ENCODE measurements at places on chromosomes 7 and 10.

DNA sequence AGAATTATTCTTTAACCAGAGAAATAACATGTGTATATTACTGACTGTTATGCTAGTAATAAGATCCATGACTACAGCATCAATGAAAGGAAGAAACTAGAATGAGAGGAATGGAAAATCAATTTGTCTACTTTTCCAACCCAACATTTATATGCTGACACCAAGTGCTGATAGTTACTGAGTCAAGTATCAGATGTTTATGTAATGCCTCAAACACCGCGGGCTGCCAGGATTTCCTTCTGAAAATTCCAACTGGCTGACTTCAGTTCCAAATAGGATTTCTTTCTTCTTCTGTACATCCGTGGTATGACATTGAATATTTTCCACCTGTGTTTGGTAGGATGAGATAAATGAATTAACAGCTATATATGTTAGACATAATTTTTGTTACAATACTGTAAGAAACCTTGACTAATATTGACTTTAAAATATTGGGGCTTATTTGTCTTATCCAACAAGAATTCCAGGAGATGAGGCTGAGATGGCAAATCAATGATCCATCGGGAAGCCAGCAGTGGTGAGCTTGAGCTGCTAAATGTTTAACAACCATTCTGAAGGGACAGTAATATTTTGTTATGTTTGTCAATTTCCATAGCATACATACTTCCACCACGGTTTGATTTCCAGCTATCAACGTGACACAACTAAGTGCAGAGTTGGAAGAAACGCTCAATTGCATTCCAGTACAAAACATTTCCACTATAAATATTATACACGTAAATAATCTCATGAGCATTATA lies 435.2 kb upstream of the AUTS2 start:
- H3K27ac ChIP-seq: no peak overlapping the region
- no peak for DNase-seq
- no peaks in the 10 kb centered on the region for H3K27me3 ChIP-seq
- no peaks in the 10 kb centered on the region for H3K4me1 ChIP-seq
- H3K36me3 ChIP-seq: no peaks in the 10 kb centered on the region

DNA sequence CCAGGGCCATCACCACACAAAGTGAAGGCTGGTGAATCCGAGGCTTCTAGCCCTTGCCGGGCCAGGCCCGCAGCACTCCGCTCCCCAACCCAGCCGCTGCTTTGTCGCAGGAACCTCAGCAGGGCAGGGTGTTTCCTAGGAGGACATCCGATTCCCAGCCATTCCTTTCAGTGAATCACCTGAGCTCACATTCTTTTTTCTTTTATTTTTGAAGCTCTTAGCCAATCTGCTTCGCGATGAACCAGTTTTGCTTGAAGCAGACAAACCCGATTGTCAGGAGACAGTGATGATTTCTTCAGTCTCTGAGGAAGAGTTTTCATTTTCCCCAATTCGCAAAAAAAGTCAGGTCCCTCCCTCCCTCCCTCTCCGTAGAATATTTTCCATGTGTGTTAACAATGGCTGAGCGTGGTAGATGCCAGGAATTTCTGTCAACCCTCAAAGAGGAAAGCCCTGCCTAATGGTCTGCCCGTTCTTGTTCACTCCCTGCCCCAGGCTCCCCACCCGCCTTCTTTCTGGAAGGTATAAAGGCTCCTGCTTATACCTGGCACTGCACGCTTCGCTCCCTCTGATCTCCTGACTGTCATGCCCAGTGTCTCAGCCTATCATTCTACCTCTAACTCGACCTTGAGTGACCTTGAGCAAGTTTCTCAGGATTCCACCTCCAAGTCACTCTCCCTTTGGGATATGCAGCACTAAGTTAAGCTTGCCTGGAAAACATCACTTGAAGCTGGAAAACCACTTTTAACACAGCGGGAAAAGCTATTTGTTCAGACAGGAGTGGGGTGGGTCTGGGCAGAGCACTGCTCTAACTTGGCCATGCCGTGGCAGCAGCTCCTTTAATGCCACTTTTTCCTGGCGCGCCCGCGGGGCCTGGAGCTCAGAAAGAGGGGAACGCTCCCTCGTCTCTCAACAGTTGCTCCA lies 35.1 kb downstream of the EGFR start:
- H3K4me3 ChIP-seq: no peak overlapping the region
- DNase-seq: no peak
- peak overlapping the region; percentile 52 for H3K27ac ChIP-seq
- peaks cover 88% of the 10 kb centered on the region for H3K4me1 ChIP-seq

GRCh38 chr7:157926521-157927150 lies 589.8 kb downstream of the DNAJB6 start:
- DNase-seq: peak; percentile 87
- H3K36me3 ChIP-seq: no peaks in the 10 kb centered on the region
- no peak overlapping the region for H3K4me3 ChIP-seq
- H3K4me1 ChIP-seq: no peaks in the 10 kb centered on the region
- no peak overlapping the region for H3K27ac ChIP-seq

GRCh38 chr7:47565640-47566250 lies 16.2 kb downstream of the TNS3 start:
- no peak overlapping the region for H3K4me3 ChIP-seq
- H3K36me3 ChIP-seq: no peaks in the 10 kb centered on the region
- no peak overlapping the region for H3K27ac ChIP-seq
- no peak for DNase-seq
- H3K4me1 ChIP-seq: peaks cover 12% of the 10 kb centered on the region
- no peaks in the 10 kb centered on the region for H3K27me3 ChIP-seq

DNA sequence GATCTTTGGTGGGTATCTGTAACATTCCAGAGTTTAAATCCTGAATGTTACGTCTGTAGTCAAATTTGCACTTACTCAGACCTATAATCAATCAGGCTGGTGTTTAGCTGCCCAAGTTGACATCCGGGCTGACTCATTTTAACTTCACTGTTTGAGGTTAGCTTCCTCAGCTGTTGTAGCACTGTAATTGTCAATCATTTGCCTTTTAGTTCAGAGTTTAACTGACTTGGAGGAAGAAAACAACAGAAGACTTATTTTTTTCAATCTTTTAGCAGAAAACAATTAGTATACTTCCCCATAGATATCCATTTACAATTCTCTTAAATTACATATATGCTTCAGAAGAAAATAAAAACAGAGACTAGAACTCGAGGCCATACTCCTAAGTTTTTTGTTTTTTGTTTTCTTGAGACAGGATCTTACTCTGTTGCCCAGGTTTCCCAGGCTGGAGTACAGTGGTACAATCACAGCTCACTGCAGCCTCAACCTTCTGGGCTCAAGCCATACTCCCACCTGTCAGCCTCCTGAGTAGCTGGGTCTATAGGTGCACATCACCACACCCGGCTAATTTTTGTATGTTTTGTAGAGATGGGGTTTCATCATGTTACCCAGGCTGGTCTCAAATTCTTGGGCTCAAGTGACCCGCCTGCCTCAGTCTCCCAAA lies 38.5 kb upstream of the LRRC17 start:
- H3K4me3 ChIP-seq: no peak overlapping the region
- no peak for DNase-seq
- H3K36me3 ChIP-seq: no peaks in the 10 kb centered on the region
- no peaks in the 10 kb centered on the region for H3K4me1 ChIP-seq
- no peak overlapping the region for H3K27ac ChIP-seq
- H3K27me3 ChIP-seq: no peaks in the 10 kb centered on the region

DNA sequence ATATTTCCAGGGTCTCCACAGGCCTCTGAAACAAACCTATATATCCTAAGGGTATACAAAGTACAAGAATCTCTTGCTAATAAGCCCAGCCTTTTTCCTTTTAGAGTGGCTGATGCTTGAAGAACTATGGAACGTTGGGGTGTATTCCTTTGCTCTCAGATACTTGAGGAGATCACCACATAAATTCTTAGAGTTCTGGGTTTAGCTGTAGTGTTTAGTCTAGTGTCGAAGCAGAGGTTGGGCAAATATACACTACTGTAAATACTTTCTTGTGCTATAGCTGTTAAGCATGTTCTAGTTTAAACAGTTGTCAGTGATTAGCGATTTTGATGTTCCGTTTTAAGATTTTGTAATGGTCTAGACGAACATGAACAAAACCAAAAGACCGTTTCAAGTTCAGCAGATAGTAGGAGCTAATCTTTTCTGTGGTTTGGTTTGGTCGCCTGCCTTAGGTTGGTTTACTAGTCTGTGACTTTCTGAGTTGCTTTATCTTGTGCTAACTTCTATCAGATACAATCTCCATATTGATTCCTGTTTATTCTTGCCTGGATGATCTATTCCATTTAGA lies 229.6 kb downstream of the NSUN6 start:
- no peaks in the 10 kb centered on the region for H3K4me1 ChIP-seq
- H3K36me3 ChIP-seq: no peaks in the 10 kb centered on the region
- no peak overlapping the region for H3K4me3 ChIP-seq
- no peak overlapping the region for H3K27ac ChIP-seq
- no peak for DNase-seq

DNA sequence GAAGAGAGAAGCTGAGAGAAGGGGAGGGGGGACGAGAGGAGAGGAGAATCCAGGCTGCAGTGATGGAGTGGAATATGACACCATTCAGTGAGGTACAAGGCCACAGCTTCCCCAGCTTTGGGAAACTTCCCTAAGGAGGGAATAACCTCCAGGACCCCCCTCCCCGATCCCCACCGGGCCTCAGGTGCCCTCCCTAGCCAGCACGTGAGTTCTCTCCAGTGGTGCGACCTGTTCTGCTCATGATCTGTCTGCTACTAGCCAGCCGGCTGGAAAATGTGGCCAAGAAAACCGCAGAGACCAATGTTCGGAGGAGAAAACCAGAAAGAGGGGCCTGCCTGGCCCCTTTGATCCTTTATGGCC lies 39.9 kb upstream of the AGK start:
- peaks cover 8% of the 10 kb centered on the region for H3K4me1 ChIP-seq
- no peak for DNase-seq
- no peaks in the 10 kb centered on the region for H3K36me3 ChIP-seq

- no peak for DNase-seq
- no peaks in the 10 kb centered on the region for H3K27me3 ChIP-seq
- no peak overlapping the region for H3K27ac ChIP-seq
- H3K4me3 ChIP-seq: no peak overlapping the region
These were observed 14.3 kb downstream of the SEMA3D start for GRCh38 chr7:85172530-85172941.

- no peaks in the 10 kb centered on the region for H3K27me3 ChIP-seq
- no peak overlapping the region for H3K4me3 ChIP-seq
- no peaks in the 10 kb centered on the region for H3K36me3 ChIP-seq
These were observed 176.8 kb downstream of the COBL start for GRCh38 chr7:51139796-51140195.

DNA sequence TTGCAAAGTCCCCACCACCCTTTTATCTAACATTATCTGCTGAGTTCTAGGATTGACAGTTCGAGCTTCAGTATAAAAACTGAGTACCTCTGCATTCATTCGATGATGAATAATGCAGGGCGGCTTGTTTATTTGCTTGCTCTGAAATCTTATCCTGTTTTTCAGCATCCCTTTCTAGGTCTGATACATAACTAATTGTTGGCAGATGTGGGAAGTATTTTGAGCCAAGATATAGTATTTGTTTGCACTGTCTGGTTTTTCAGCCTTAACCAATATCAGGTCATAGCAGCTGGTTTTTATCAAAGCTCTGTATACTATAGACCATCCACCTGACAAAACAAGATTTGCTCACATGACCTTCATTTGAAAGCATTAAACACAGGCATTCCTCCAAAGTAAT lies 161.4 kb downstream of the TFEC start:
- no peaks in the 10 kb centered on the region for H3K36me3 ChIP-seq
- no peak for DNase-seq
- no peaks in the 10 kb centered on the region for H3K27me3 ChIP-seq
- no peaks in the 10 kb centered on the region for H3K4me1 ChIP-seq

DNA sequence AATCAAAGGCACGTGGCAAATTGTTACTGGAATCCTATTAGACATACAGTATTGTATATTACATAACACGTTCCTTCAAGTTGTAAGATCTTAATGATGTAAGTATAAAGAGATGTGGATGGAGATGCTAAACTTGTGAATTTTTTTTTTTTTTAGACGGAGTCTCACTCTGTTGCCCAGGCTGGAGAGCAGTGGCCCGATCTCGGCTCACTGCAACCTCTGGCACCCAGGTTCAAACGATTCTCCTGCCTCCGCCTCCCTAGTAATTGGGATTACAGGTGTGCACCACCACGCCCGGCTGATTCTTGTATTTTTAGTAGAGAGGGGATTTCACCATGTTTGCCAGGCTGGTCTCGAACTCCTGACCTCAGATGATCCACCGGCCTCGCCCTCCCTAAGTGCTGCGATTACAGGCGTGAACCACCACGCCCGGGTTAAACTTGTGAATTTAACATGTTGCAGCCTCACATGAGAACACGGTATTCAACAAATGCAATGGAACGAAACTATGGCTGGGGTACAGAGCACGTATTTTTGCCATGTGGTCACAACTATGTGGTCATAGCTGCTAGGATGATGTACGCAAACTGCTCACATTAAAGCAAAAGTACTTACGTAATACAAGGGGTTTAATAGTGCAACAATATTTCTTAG lies 818 bp upstream of the SUPV3L1 start:
- H3K27me3 ChIP-seq: no peaks in the 10 kb centered on the region
- peaks cover 23% of the 10 kb centered on the region for H3K4me1 ChIP-seq
- H3K4me3 ChIP-seq: peak overlapping the region; percentile 83

DNA sequence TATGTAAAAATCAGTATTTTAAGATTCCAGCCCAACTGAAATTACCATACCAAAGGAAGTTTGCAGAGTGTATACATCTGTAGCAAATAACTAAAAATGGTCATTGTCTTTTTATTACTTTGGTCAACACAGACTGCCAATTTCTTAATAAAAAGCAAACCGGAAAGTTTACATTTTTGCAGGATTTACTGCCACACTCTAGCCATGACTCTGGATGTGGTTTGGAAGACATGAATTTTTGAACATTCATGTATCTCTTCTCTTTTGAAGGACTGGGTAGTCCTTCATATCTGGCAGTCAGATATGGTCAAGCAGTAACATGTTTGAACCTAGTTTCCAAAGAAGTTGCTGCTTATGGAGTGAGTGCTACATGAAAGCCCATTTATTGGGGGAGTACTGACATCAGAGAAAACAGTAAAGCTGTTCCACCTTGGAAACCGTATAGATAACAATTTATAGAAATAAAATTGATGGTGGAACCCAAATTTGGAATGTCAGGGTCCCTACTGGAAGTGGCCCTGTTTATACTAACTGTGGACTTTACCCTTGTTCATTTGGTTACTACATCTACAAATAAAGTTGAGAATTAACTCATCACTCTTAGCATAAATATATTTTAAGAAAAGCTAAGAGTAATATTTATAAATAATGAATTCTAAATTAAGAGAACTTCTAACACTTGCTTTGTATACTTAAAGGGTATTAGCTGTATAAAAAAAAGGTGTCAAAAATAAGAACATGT lies 84.6 kb downstream of the ZMYND11 start:
- no peaks in the 10 kb centered on the region for H3K36me3 ChIP-seq
- peaks cover 12% of the 10 kb centered on the region for H3K4me1 ChIP-seq
- DNase-seq: no peak
- H3K4me3 ChIP-seq: no peak overlapping the region

DNA sequence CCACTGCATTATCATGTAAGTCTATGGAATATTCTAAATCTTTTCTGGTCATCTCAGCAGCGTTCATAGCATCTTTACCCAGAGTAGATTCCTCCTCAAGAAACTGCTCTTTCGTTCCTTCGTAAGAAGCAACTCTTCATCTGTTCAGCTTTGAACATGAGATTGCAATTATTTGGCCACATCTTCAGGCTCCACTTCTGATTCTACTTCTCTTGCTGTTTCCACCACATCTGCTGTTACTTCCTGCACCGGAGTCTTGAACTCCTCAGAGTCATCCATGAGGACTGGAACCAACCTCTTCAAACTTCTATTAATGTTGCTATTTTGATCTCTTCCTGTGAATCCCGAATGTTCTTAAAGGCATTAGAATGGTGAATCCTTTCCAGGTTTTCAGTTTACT lies 12.7 kb downstream of the CHST12 start:
- no peak overlapping the region for H3K27ac ChIP-seq
- H3K4me3 ChIP-seq: no peak overlapping the region
- no peaks in the 10 kb centered on the region for H3K36me3 ChIP-seq
- DNase-seq: no peak
